Stimulated activated CD4-positive, alpha-beta T cell treated with anti-CD3 and anti-CD28 coated beads, TNF-alpha, amount 100 ng/mL, for 24 hours (primary cell): ENCODE measurements at places on chromosomes 13 and 19.

DNA sequence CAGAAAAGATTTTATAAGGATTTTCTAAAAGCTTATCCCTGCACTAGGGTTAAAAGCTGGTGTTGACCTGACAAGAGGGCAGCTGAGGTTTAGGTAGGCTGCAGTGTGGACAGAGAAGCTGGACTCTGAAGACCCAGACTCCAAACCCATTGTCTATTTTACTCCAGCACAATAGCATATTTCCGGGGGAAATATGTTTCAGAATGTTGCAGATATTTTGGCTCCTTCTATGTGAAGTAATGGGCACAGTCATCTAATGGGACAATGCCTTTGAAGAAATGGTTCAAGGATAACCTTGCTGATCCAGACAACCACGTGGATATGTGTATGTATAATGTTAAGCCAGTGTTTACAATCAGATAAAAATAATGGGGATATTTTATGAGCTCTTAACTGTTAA lies 173.8 kb upstream of the TSC22D1 start:
- no peak for DNase-seq

GRCh38 chr13:34208336-34208735 lies 390.4 kb downstream of the RFC3 start:
- DNase-seq: no peak

GRCh38 chr13:111114362-111115060 lies 599 bp upstream of the ARHGEF7 start:
- DNase-seq: no peak

GRCh38 chr13:80684217-80684991 lies 343.5 kb upstream of the SPRY2 start:
- DNase-seq: no peak

DNA sequence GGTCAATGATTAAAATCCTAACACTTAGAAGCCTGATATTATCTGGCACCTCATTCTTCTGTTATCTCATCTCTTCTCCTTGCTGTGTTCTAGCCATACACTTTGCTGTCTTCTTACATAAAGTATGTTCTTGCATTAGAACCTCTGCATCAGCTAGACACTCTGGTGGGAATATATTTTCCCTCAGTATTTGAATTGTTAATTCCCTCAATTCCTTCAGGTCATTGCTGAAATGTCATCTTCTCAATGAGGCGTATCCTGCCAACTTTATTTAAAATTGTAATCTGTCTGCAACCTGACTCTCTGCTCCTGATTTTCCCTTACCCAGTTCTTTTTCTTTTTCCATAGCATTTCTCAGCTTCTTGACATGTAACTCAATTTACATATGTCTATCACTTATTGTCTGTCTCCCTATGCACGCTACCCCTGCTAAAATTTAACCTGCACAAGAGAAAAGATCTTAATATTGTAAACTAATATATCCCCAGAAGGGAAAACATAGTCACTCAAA lies 138.2 kb downstream of the UGGT2 start:
- no peak for DNase-seq

DNA sequence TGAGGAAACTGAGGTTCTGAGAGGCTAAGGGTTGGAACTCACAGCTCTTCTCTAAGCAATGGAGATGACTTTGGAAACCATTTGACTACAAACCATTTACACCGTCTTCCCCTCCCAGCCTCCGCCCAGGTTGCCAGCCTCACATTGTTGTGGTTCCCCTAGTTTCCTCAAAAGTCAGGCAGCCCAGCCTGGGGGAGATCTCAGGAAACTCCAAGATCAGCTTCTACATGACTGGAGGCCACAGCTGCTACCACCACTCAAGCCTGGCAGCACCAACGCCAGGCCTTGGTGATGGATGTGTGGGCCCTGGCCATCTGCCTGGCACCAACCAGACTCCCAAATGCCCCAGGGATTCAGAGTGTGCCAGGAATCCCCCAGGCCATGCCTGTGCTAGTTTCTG lies 207.9 kb downstream of the TSHZ3 start:
- no peak for DNase-seq
